ENCODE measurements at places on chromosomes 3 and 15. TPM values are rescaled to one million over a fixed set of nuclear protein-coding genes. Genes with fewer than 3 reads are reported as not detected.
A peak's percentile ranks its signal among the peaks of the same experiment; 100 is the strongest.

- no peak for DNase-seq
These were observed 448 bp upstream of the KBTBD12 start for GRCh38 chr3:127914584-127914983.

- no peak for DNase-seq
These were observed 8.5 kb upstream of the UBXN7 start for GRCh38 chr3:196440696-196441095.

DNA sequence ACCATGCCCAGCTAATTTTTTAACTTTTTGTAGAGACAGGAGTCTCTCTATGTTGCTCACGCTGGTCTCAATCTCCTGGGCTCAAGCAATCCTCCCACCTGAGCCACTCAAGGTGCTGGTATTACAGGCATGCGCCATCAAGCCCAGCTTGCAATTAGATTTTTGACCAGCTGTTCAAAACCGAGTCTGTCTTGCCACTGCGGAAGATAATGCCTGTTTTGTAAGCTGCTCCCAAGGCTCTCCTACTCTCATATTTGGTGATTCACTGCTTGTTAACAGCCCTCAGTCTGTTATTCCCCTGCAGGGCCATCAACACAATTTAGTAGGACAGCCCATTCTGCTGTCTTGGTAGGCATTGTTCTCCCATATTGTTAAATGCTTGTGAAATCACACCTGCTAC, 17.8 kb upstream of the MCCC1 start:
- no peak for DNase-seq

DNA sequence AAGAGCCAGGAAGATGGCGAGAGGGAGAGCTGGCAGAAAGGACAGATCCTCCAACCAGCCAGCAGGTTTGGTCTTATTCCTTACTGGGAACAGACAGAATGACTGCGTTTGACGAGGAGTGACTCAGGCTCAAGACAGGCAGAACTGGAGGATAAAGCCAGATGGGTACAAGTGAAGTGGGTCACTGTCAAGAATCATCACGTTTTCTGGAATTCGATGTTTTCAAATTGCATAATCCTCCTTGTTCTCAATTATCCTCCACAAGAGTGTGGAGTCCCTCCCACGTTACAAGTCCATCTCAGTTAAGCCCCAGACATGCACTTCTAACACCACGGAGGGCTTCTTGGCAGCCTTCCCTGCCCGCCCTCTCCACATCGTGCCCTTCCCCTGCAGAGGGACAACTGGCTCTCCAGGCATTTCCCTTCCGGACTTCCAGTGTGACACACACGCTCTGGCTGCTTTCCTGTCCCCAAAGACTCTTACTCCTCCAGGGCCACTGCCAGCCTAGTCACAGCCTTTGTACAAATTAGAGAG, 183.1 kb downstream of the CHST2 start:
- DNase-seq = peak; percentile 51

Gene ATP6V1A
- 65.2 TPM for total RNA-seq

Gene BSN
- total RNA-seq = 0.92 TPM

Gene EDEM1
- 52.7 TPM for total RNA-seq

Gene AADAC
- total RNA-seq = not detected

All from Calu3 (cell line).